ENCODE measurements at places on chromosomes 5 and 9.

GRCh38 chr9:110746211-110746930 lies 77.8 kb downstream of the MUSK start:
- DNase-seq: no peak

GRCh38 chr5:95620030-95620869 lies at the start of gene GPR150:
Gene GPR150, plus strand, starts transcription at chr5:95620087. Its CDS starts 189 bp downstream, at chr5:95620276.
- DNase-seq: peak; percentile 78

DNA sequence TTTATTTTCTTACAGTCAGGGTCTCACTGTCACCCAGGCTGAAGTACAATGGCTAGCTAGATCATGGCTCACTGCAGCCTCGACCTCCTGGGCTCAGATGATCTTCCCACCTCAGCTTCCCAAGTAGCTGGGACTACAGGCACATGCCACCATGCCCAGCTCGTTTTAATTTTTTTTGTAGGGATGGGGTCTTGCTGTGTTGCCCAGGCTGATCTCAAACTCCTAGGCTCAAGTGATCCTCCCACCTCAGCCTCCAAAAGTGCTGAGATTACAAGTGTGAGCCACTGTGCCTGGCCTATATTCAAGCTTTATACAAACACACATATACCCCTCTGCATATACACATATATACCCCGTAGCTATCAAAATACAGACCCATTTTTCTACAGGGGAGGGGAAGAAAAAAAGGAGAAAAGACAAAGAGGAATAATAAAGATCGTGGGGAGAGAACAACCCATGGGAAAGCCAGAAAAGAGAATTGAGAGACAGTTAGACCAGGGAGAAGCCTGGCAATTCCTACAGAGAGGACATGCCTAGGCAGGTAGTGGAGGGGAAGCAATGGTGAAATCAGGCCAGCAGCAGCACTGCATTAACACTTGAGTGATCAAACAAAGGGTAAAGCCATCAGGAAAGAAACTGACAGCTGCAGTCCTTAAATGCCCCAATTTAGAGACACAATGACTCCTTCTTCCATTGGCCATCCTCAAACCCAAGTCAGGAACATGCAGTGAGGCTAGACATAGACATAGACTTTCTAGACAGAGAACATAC lies 102.7 kb downstream of the EFNA5 start:
- DNase-seq: no peak

DNA sequence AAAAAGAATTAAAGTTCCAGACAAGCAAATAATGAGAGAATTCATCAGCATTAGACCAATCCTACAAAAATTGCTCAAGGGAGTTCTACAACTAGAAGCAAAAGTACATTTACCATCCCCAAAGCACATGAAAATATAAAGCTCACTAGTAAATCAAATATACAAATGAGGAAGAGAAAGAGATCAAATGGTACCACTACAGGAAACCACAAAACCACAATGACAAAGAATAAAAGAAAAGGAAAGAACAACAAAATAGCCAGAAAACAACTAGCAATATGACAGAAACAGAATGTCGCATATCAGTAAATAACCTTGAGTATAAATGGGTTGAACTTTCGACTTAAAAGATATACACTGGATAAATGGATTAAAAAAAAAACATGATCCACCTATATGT lies 739.0 kb downstream of the DTWD2 start:
- DNase-seq: no peak

GRCh38 chr5:35815089-35815936 lies 41.4 kb upstream of the IL7R start:
- peak; percentile 49 for DNase-seq

DNA sequence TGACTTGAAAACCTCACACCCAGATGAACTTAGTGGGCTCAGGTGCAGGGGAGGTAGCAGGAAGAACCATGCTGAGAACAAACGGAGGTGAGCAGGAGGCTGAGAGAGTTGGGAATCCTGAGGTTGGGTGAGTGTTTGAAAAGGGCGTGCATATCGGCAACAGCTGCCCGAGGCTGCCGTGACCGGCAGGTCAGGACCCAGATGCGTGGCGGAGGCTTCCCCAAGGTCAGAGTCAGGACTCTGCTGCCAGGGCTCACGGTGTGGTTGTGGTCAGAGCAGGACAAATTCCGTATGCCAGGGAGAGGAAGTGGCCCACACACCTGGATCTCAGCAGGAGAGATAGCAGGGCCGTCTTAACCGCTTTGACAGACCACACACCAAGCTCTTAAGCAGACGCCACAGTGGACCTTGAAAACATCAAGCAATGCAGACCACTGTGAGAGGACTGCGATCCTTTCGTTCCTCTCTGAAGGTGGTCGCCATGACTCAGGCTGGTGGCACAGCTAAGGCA lies 43.1 kb downstream of the ADAMTS16 start:
- DNase-seq: no peak

- no peak for DNase-seq
Measured at GRCh38 chr5:150318613-150319483, 16.1 kb upstream of the ARSI start.

- DNase-seq: no peak
Measured at GRCh38 chr9:122144836-122145591, 14.6 kb downstream of the NDUFA8 start.

DNA sequence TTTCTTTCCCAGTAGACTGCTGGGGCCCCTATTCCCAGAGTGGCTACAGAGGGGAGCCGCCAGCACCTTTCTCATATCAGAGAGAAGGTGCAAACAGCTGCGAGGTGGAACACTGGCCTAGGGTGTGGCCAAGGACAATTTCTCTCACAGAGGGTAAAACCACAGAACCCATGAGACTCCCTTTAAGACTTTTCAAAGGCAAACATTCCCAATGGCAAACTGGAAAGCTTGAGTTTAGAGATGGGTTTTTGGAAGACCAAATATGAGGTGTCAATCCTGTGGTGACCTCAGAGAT lies 335.1 kb upstream of the PIK3R1 start:
- DNase-seq: no peak

DNA sequence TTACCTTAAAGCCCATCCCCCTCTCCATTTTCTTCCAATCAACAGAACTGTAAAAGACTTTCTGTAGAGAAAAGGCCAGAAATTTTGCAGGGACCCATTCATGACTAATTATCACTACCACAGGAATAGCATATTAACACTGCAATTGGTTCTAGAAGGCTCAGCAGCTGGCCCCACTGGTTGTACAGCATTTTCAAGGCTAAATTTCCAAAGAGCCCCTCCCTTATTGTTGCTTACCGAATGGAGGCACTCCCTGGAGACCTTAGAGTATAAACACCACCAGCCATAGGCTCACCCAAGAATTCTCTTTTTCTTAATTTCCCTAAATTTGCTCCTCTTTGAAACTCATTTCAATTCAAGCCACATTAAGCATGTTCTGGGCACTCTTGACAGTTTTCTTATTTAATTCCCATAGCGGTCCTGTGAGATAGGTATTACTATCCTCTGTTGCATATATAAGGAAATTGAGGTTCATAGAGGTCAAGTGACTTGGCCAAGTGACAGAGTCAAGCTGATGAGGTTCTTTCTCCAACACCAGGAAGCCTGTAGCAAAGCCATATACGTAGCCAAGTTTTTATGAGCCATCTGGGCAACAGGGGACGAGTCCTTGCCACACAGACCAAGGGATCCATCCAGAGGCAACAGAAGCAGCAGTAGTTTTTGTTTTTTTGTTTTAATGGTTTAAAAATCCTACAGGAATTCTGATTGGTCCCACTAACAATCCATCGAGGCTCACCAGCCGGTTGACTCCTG lies 83.9 kb upstream of the NR5A1 start:
- no peak for DNase-seq

GRCh38 chr9:27297050-27297449 lies at the start of gene EQTN:
Gene EQTN, minus strand, starts transcription at chr9:27297150. Its CDS starts 95 bp downstream, at chr9:27297055.
- DNase-seq: no peak

GRCh38 chr5:149118463-149118862 lies 22.8 kb upstream of the ABLIM3 start:
- no peak for DNase-seq

DNA sequence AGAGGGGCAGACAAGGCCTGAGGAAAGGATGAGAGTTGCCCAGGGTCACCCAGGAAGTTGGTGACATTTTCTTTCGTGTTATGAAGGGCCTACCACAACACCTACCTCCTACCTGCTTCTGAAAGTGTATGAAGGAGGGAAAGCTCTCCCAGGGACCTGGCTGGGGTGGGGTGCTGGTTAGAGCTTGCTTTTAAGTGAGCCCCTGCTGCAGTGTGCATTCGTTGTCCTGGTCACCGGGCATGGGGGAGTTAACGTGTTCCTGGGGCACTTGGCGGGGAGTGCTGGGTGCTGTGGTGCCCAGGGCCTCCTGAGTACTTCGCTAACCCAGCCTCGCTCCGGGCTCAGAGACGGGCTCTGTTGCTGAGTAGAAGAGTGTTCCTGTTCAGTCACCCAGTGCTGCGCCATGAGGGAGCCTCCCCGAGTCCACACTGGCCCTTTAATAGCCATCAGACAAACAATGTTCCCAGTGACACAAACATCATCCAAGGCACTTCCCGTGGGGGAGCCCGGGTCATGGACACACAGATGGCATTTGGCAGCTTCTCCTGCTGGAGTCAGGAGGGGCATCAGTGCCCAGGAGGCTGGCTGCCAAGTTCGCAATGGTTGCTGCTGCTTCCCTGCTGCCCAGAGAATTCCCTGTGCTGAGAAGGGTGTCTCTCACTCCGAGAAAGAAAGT lies 85.7 kb downstream of the AMBP start:
- no peak for DNase-seq

- DNase-seq: peak; percentile 65
Measured at GRCh38 chr9:113682297-113682771, 193.8 kb upstream of the ZNF618 start.

GRCh38 chr9:132014218-132014805 lies 65.4 kb downstream of the MED27 start:
- DNase-seq: no peak

GRCh38 chr5:168693297-168693696 lies 114.1 kb upstream of the PANK3 start:
- no peak for DNase-seq

DNA sequence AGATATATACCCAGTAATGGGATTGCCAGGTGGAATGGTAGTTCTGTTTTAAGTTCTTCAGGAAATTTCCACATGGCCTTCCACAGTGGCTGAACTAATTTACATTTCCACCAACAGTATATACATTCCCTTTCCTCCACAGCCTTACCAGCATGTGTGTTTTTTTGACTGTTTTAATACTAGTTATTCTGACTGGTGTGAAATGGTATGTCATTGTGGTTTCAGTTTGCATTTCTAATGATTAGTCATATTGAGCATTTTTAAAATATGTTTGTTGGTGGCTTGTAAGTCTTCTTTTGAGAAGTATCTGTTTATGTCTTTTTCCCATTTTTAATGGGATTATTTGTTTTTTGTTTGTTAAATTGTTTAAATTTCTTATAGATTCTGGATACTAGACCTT lies 208.9 kb downstream of the CFAP90 start:
- no peak for DNase-seq

GRCh38 chr9:83138422-83139135 lies 75.6 kb upstream of the RASEF start:
- no peak for DNase-seq

- DNase-seq: no peak
Measured at GRCh38 chr5:154784856-154785255, 29.7 kb downstream of the LARP1 start.

GRCh38 chr5:68994645-68995044 lies 99.2 kb upstream of the SLC30A5 start:
- no peak for DNase-seq

DNA sequence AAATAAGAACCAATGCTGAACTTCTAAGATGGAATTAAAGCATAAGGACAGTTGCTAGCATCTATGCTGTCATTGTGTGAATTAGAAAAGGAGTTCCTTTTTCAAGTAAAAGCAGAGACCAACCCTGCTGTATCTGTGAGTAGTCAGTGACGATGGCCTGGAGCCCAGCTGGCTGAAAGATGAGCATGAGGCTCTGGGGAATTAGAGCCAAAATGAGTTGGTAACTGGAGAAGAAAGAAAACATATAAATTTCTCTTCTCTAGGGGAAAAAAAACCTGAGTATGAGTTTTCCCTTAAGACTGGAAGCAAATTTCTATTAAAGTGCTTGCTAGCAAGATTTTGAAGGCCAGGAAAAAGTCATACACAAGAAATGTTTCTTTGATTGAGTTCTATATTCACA lies 1.6 kb upstream of the SPZ1 start:
- no peak for DNase-seq

DNA sequence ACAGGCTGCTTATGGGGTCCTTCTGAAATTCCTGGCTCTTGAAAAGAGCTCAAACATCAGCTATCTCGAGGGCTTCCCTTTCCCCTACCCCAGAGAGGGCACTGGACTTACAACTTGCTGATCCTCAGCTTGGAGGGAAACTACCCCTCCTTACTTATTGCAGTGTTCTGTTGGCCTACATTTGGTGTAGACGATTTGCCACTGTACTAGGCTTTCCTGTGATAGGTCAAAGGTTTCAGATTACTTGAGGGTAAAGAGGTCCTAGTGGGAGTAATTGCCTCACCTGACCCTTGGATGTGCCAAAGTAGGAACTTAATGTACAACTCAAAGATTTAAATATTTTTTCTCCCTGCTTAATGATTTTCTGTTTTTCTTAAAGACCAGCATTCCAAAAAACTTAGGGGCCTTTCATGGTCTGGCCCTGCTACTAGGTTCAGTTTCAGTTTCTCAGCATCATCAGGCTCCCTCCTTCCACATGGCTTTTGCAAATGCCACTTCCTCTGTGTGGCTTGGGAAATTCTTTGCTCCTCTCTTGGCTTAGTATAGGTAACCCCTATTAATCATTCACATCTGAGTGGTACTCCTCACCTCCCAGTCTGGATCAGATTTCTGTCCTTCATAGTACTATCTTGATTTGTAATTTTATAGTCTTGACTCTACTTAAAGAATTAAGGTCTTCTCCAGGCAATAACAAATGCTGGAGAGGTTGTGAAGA lies 32.4 kb downstream of the CYSTM1 start:
- no peak for DNase-seq

- no peak for DNase-seq
Measured at GRCh38 chr5:124630767-124631704, 115.4 kb downstream of the ZNF608 start.

DNA sequence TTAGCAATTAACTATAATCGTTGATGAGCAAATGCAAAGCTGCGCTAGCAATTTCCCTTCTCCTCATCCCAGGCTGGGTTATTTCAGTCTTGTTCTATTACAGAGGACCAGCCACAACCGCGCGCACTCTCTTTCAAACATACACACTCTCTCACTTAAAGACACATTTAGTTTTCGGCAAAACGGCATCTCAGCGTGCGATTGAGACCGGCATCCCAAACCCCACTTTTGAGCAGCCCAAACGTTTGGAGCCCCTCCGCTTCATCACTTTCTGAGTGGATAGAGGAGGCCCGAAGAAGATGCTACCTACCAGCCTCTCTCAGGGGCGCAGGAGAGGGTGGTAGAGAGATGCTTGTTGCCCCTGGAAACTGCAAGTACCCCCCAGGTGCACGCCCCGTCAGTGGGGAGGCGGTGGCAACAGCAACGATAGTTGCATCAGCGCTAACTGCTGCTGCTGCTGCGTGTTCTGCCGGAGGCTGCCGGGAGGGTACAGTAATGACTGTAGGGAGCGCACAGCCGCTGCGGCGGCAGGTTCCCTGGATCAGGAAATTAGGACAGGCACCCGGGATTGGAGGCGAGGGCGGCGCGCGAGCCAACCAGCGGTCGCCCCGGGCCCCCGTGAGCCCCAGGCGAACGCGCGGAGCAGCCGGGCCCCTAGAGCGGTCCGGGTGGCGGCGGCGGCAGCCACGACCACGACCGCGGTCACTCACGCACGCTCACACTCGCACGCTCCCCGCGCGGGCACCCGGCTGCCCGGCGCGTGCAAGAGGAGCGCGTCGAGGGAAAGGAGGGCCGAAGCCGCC lies 467 bp upstream of the VLDLR start:
- DNase-seq: peak; percentile 77

Data from stimulated activated CD4-positive, alpha-beta T cell treated with anti-CD3 and anti-CD28 coated beads, Interleukin-15, amount 100 ng/mL, for 24 hours (primary cell).